ENCODE measurements at places on chromosomes 16 and 17.

- DNase-seq: no peak
These were observed 2.3 kb downstream of the ATP5MC1 start for GRCh38 chr17:48894886-48895285.

- DNase-seq: no peak
These were observed 9.5 kb downstream of the MRPL27 start for GRCh38 chr17:50363217-50364060.

DNA sequence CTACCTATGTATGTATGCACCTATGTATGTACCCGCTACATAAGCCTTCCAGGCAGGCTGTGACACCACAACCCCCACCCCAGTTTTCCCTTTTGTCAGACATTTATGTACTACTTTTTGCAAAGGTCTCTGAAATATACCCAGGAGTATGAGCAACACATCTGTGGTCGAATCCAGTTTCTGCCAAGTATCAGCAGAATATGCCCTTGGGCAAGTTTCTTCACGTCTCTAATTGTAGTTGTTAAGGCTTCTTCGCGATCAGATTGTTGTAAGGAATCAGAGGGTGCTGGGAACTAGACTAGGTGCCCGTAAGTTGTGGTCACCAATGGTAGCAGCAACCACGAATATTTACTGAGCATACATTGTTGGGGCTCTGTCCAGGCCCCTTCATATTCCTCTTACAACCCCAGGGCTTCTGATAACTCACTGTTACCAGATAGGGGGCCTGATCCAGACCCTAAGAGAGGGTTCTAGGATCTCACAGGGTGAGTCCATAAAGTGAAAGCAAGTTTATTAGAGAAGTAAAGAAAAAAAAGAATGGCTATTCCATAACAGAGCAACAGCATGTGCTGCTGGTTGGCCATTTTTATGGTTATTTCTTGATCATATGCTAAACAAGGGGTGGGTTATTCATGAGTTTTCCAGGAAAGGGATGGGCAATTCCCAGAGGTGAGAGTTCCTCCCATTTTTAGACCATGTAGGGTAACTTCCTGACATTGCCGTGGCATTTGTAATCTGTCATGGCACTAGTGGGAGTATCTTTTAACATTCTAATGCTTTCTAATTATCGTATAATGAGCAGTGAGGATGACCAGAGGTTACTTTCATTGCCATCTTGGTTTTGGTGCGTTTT, 16.6 kb downstream of the NUDT7 start:
- DNase-seq: no peak

DNA sequence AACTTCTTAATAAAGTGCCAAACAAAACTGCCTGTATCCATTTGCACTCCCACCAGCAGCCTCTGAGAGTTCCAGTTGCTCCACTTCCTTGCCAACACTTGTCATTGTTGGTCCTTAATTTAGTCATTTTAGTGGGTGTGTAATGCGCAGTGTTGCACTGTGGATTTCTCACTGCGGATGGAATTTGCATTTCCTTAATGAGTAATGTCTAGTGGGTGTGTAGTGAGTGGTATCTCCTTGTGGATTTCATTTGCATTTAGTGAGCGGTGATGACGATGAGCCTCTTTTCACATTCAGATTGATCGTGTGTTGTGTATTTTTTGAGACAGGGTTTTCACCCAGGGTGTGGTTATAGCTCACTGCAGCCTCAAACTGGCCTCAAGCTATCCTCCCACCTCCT, 4.1 kb upstream of the MSLN start:
- no peak for DNase-seq

GRCh38 chr16:70708366-70709246, 22.8 kb upstream of the MTSS2 start:
- DNase-seq: no peak

DNA sequence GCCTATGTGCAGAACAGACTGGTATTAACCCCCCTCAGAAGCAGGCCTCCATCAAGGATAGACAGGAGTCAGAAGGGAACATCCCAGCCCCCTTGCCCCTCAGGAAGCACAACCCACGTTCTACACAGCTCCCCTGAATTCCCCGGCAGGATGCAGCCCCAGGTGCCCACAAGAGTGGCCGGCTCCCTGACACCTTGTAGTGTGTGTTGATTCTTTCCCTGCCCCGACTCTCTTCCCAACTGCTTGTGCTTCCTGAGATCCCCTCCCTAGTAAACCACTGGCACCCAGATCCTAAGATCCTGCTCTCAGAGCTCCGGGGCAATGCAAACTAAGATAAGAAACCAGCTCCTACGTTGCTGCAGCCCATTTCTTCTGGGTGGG, 34.8 kb upstream of the LITAF start:
- no peak for DNase-seq

GRCh38 chr16:20073203-20074098, at the start of gene GPR139:
Gene GPR139, minus strand, starts transcription at chr16:20073890. Its CDS starts 274 bp downstream, at chr16:20073616.
- no peak for DNase-seq

GRCh38 chr17:55889271-55889670, 138.4 kb downstream of the PCTP start:
- no peak for DNase-seq

- DNase-seq: no peak
These were observed 87.6 kb upstream of the TBC1D3K start for GRCh38 chr17:37836593-37836992.

- no peak for DNase-seq
These were observed 39.2 kb downstream of the TMEM11 start for GRCh38 chr17:21174713-21175112.

GRCh38 chr16:2883458-2883908, 468 bp downstream of the FLYWCH2 start:
- DNase-seq: no peak

GRCh38 chr17:81294512-81295030, 536 bp downstream of the SLC38A10 start:
- peak; percentile 42 for DNase-seq

- DNase-seq: peak; percentile 67
These were observed 15.0 kb upstream of the C17orf58 start for GRCh38 chr17:68011199-68011665.

DNA sequence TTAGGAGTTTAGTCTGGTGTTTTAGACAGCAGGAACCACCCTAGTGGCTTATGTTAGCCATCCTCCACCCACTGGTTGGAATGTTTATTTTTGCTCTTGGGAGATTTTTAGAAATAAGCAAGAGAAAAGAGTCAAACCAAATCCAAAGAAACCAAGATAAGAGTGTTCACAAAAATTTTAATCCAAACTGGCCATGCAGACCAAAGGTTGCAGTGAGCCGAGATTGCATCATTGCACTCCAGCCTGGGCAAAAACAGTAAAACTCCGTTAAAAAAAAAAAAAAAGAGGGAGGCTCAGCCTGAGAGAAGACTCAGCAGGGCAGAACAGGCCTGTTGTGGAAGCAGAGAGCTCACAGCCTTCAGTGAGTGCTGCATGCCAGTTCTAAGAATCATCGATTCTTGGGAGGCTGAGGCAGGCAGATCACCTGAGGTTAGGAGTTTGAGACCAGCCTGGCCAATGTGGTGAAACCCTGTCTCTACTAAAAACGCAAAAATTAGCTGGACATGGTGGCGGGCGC, 12.2 kb upstream of the C16orf54 start:
- no peak for DNase-seq

- peak; percentile 35 for DNase-seq
These were observed 10.1 kb downstream of the DYNC1LI2 start for GRCh38 chr16:66741169-66741900.

DNA sequence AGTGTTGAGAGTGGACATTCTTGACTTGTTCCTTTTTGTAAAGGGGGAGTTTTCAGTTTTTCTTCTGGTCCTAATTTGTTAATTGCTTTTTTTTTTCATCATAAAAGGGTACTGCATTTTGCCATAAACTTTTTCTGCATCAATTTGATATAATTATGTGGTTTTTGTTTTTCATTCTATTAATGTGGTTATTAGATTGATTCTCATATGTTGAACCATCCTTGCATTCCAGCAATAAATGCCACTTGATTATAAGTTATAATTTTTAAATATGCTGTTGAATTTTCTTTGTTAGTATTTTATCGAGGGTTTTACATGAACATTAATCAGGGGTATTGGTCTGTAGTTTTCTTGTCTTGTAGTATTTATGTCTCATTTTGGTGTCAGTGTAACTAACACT, 87.2 kb upstream of the SMIM36 start:
- no peak for DNase-seq

GRCh38 chr17:534071-534691, 180.5 kb downstream of the VPS53 start:
- DNase-seq: no peak

DNA sequence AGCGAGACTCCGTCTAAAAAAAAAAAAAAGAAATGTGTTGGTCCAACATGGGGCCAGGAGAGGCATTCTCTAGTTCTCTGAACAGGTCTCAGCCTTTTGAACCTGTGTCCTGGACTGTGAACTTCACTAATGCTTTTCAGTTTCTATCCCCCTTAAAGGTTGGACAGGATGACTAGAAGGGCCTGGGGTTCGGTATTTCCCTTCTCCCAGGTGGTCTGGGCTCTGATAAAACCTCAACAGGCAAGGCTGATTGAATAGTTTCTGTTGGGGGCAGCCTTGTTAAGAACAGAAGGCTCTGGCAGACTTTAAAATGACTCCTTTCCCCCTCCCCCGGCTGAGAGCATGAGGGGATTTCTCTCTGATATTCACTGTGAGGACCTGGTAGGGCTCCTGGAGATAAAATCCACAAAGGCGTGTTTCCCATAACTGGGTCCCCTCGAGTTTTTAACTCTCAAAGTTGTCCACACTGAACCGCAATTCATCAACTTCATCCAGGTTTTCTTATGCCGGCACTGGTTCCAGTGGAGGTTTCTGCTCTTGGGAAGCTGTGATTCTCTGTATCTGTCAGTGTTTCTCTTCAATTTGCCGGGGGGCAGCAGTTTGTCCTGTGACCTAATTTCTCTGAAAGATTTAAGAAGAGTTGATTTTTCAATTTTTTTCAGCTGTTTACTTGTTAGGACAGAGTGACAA, 91.3 kb downstream of the METRNL start:
- DNase-seq: no peak

DNA sequence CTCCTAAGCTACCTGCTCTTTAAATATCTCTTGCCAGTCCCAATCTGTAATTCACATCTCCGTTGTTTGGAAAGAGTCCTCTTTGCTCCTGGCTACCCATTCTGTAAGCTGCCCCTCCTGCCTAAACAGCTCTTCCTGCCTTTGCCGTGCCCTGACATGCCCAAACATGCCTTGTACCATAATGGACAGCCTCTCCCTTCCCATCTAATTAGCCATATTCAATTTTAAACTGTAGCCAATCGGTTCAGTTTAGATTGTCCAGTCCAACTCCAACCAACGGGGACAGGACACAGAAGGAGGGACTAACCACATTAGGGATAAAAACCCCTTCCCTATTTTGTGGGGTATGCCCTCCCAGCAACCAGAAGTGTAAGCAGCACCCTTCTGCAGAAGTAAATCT, 30.6 kb upstream of the CLEC3A start:
- DNase-seq: no peak

DNA sequence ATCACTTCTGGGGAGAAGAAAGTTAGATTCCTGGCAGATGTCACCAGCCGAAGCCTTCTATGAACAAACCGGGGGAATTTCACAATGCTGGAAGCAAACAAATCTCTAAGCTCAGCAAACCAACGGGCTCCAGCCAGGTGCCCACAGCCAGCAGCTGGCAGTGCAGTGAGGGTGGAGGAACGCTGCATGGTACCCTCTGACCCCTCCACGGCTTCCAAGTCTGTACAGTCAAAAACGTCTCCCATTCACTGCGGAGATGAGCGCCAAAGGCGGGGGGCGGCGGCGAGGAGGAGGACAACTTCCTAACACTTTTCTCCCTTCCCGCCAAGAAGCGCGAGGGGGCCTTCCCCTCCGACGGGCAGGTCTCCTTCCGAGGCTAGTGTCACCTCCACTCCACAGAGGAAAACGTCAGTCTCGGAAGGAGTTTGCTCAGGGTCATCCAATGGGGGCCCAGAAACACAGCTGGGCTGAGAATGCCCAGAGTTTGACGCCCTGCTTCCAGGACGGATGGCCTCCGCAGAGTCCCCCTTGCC, 924 bp downstream of the ZNF598 start:
- DNase-seq: no peak

GRCh38 chr17:75897160-75898019, 639 bp upstream of the TRIM65 start:
- no peak for DNase-seq

- DNase-seq: no peak
These were observed 7.2 kb upstream of the USP10 start for GRCh38 chr16:84692451-84693214.

DNA sequence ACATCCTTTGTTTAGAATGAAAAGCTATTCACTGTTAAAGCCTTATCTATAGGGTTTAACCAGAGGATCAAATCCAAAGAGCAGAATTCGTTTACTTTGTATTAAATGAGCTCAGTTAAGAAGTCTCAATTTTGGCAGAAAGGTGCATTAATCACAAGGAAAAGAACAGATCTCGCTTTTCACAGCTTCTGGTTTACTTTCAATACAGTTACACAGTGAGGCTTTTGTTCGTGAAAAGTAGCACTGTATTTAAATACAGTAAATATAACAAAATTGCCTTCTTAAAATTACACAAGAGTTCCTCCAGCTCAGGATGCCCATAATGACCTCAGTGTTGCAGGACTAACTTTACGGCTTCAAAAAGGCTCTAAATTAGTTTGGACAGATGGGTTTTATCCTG, 669.1 kb upstream of the SALL1 start:
- no peak for DNase-seq

- no peak for DNase-seq
These were observed 4.1 kb downstream of the PRPSAP2 start for GRCh38 chr17:18862011-18862410.

- no peak for DNase-seq
These were observed 10.8 kb upstream of the USP31 start for GRCh38 chr16:23160082-23160481.

DNA sequence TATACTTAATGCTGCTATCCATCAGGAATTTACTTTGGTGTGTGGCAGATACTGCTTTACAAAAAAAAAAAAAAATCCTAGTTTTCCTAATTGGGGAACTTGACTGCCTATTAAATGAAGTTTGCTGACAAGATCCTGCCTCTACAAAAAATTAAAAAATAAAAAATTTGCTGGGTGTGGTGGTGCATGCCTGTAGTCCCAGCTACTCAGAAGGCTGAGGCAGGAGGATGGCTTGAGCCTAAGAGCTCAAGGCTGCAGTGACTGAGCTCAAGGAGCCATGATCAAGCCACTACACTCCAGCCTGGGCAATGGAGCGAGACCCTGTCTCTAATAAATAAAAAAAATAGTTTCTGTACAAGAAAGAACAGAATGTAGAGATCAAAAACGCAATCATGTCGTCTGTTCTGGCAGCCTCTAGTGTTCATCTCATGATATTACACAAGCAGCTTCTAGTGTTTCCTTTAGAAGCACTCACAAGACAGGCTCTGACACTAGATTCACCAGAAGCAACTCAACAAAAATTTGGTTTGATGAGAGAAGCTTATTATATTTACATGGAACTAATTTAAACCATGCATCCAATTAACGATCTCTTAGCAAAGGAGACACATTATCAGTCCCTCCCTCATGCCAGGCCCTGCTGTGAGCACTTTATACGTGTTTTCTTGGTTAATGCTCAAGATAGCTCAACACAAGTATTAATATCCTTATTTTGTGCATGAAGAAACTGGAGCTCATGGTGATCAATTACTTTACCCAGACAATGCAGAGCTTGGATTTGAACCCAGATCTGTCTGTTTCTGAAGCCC, 6.8 kb upstream of the KRTAP17-1 start:
- DNase-seq: peak; percentile 22
